ENCODE measurements at places on chromosomes 1 and 21. TPM values are rescaled to one million over a fixed set of nuclear protein-coding genes. Genes with fewer than 3 reads are reported as not detected.
A peak's percentile ranks its signal among the peaks of the same experiment; 100 is the strongest.

TTC39A gene
- 10.7 TPM for total RNA-seq

PLPPR5 gene
- not detected for total RNA-seq

DNA sequence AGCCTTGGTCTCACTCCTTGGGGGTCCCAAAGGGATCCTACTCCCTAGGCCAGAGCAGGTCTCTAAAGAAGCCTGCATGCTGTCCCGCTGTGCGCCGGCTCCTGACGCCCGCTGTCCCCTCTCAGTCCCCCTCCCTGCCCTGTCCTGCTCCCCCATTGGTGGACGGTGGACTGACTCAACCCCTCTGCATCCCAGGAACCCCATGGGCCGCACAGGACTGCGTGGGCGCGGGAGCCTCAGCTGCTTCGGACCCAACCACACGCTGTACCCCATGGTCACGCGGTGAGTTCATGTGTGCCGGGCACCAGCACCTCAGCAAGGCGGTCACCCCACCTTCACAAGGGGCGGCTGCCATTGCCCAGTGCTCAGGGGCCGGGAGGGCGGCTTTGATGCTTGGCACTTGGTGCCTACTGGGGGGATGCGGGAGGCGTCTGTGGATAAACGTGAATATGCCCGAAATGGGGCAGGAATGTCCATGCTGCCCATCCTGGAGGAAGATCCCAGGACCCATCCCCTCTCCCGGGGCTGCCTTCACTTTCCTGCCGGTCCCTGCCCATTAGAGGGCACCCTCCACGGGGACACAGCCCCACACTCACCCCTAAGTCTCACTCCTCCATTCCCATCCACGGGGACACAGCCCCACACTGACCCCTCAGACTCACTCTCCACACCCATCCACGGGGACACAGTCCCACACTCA is 20.2 kb upstream of the LRRC3 start:
- no peak overlapping the region for H3K4me3 ChIP-seq
- no peaks in the 10 kb centered on the region for H3K36me3 ChIP-seq
- no peak overlapping the region for H3K27ac ChIP-seq
- peak; percentile 12 for DNase-seq
- no peaks in the 10 kb centered on the region for H3K27me3 ChIP-seq
- H3K4me1 ChIP-seq: no peaks in the 10 kb centered on the region

DNA sequence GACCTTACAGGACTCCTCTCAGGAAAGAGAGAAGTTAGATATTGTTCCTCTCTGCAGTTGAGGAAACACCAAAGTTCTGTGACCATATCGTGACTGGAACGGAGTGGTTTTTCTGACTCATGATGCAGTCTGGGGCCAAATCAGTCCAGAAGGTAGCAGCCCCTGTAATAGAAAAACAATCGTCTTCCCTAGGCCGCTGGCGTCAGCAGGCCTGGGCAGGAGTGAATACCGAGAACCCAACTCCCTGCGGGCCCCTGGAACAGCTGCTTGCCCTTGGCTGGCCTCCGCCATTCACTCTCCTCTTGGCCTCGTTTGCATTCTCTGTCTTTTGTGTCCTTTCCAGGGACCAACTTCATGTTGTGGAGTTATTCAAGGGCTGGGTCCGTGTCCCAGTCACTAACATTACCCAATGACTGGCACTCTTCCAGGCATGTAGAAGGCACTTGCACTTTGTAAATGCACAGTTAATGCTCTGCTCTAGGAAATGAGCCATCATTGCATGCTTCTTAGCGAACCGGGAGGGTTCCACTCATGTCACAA is 10.9 kb upstream of the CD101 start:
- no peaks in the 10 kb centered on the region for H3K27me3 ChIP-seq
- H3K4me1 ChIP-seq: no peaks in the 10 kb centered on the region
- H3K36me3 ChIP-seq: no peaks in the 10 kb centered on the region
- no peak overlapping the region for H3K4me3 ChIP-seq
- no peak overlapping the region for H3K27ac ChIP-seq
- DNase-seq: no peak

DNA sequence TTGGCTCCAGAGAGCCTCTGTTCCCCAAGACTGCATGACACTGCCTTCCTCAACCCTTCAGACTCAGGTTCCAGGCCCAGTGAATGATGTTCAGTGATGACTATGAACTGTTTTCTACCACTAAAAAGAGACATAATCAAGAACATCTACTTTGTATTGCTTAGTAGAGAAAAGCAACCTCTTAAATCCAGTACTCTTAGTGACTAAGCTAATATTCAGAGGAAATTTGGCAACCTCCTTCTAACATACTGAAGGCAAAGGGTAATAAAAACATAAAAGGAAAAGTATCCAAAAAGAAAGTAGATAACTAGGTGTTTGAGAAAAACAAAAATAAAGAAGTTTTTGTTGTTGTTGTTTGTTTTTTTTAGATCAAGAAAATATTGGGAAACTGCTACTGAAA is 153.3 kb upstream of the RUNX1 start:
- H3K27me3 ChIP-seq: no peaks in the 10 kb centered on the region
- H3K4me1 ChIP-seq: peaks cover 15% of the 10 kb centered on the region
- DNase-seq: no peak
- no peak overlapping the region for H3K4me3 ChIP-seq
- no peak overlapping the region for H3K27ac ChIP-seq

- H3K36me3 ChIP-seq: no peaks in the 10 kb centered on the region
- H3K27me3 ChIP-seq: no peaks in the 10 kb centered on the region
- no peak overlapping the region for H3K27ac ChIP-seq
- peaks cover 15% of the 10 kb centered on the region for H3K4me1 ChIP-seq
- DNase-seq: no peak
These were observed 458.7 kb upstream of the ADAMTS5 start for GRCh38 chr21:27425574-27425973.

DNA sequence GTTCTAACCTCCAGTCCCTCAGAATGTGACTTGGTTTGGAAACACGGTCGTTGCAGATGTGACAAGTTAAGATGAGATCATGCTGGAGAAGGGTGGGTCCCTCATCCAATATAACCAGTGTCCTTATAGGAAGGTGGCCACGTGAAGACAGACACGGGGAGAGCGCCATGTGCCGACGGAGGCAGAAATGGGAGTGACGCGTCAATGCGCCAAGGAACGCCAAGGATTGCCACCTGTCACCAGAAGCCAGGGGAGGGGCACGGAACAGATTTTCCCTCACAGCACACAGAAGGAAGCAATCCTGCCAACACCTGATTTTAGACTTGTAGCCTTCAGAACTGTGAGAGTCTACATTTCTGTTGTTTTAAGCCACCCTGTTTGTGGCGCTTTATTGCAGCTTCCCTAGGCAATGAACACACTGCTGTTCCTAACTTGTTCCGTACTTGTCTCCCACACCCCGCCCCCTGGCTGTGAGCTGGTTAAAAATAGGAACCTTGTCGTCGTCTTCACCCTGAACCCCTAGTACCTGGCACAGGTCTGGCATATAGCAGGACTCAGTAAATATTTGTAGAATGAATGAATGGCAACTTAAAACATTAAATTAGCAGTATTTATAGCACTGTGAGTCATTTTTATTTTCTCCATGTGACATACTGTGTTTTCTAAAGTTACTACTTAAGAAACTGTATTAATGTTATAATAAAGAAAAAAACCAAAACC is 14.2 kb downstream of the RIMS3 start:
- DNase-seq: no peak
- no peak overlapping the region for H3K27ac ChIP-seq
- H3K4me3 ChIP-seq: no peak overlapping the region
- no peaks in the 10 kb centered on the region for H3K27me3 ChIP-seq
- H3K4me1 ChIP-seq: no peaks in the 10 kb centered on the region

- no peaks in the 10 kb centered on the region for H3K36me3 ChIP-seq
- DNase-seq: no peak
- no peak overlapping the region for H3K4me3 ChIP-seq
- peaks cover 3% of the 10 kb centered on the region for H3K4me1 ChIP-seq
These were observed 99.0 kb upstream of the WLS start for GRCh38 chr1:68331117-68331865.

- DNase-seq: no peak
- H3K36me3 ChIP-seq: no peaks in the 10 kb centered on the region
- no peaks in the 10 kb centered on the region for H3K4me1 ChIP-seq
- H3K4me3 ChIP-seq: no peak overlapping the region
- H3K27ac ChIP-seq: no peak overlapping the region
- H3K27me3 ChIP-seq: no peaks in the 10 kb centered on the region
These were observed 155.6 kb upstream of the KLHDC7A start for GRCh38 chr1:18325136-18325535.

DNA sequence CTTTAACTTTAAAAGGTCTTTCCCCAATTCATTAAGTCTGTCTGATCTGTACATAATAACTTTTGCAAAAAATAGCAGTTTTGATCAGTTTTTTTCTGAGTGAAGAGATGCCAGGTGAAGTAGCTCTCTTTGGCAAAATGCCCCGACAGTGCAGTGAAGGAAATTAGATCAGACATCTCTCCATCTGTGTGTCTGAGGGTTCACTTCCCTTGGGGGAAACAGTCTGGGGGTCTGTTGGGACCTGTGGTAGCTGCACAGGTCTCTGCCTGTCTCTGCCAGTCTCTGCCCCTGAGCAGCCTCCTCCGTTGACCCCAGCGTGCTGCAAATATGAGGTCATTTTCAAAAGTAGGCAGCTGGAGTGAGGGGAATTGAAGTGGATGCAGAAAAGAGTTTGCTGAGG is 54.5 kb downstream of the TBCE start:
- DNase-seq: no peak
- H3K4me3 ChIP-seq: no peak overlapping the region

DNA sequence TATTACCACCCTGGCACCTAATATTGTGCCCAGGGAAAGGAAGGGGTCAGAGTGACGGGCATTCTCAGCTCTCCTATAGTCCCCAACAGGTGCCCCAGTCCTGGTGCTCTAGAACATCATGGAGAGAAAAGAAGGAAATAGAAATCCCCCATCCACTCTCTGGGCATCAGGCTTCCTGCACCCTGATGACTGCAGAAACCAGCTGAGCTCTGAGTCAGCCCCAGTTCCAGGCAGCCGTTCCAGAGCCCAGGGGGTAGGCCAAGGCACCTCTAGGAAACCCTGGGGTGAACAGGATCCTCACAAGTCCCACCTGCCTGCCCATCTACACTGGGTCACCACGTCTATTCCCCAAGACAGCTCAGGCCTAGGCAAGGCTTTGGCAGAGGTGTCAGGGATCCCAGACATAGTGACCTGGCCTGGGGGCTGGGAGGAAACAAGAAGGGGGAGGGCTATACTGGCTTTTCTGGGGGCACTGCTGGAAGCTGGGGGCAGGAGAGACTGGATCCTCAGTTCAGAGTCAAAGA is 709 bp downstream of the NECTIN4 start:
- H3K4me3 ChIP-seq: no peak overlapping the region
- no peak for DNase-seq
- H3K36me3 ChIP-seq: no peaks in the 10 kb centered on the region
- no peaks in the 10 kb centered on the region for H3K27me3 ChIP-seq

DNA sequence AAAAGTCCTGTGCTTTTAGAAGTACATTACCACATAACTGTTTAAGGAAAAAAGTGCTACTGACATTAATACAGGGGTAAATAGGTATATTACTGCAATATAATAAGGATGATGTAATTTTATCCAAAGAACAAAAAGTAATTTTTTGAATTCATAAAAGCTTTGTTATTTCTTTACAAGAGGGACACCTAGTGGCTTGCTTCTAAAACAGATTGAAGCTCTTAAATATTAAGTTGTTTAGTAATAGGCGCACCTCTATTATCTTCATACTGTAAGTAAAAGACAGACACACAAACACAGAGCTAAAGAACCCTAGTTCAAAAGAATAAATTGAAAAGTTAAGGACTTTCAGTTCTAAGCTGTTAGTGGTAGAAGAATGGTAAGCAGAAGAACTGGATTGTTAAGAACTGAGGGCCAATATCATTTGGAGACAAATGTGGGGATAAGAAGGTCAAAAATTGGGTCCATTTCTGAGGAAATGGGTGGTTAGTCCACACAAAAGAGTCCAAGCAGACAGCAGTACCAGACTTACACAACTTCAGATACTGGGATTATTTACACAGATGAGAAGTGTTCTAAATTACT is 15.4 kb downstream of the ZNHIT6 start:
- no peak overlapping the region for H3K27ac ChIP-seq
- no peak for DNase-seq
- H3K4me1 ChIP-seq: no peaks in the 10 kb centered on the region
- no peaks in the 10 kb centered on the region for H3K27me3 ChIP-seq

- no peak overlapping the region for H3K4me3 ChIP-seq
- DNase-seq: no peak
- H3K4me1 ChIP-seq: peaks cover 4% of the 10 kb centered on the region
These were observed 374.9 kb upstream of the CAMK1G start for GRCh38 chr1:209208648-209209047.

GRCh38 chr1:119747451-119747850 is 21.3 kb downstream of the HMGCS2 start:
- no peak overlapping the region for H3K4me3 ChIP-seq
- H3K27ac ChIP-seq: no peak overlapping the region
- peak; percentile 53 for DNase-seq
- H3K4me1 ChIP-seq: peaks cover 9% of the 10 kb centered on the region

- no peaks in the 10 kb centered on the region for H3K4me1 ChIP-seq
- no peak overlapping the region for H3K27ac ChIP-seq
- DNase-seq: no peak
- no peaks in the 10 kb centered on the region for H3K27me3 ChIP-seq
- H3K36me3 ChIP-seq: no peaks in the 10 kb centered on the region
- no peak overlapping the region for H3K4me3 ChIP-seq
These were observed 140.8 kb downstream of the DSCAM start for GRCh38 chr21:40706176-40706575.

DNA sequence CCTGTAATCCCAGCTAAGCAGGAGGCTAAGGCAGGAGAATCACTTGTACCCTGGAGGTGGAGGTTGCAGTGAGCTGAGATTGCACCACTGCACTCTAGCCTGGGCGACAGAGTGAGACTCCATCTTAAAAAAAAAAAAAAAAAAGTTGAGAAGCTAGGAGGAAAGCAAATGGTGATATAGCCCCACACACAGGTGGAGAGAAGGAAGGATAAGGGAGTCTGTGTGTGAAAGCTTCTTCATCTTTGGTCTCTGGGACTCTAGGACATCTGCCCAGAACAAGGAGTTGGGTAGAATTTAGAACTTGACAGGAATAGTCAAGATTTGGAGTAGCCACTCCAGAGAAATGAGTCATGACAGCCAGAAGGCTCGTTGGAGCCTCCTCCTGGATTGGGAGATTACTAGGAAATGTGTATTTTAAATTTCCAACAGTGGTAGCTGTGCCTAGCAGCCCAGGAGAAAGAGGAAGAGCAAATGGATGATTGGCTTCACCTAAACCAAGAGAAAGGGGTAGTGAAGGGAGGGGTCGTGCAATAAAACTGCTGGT is 19.9 kb downstream of the NPL start:
- H3K4me3 ChIP-seq: no peak overlapping the region
- no peaks in the 10 kb centered on the region for H3K36me3 ChIP-seq
- no peaks in the 10 kb centered on the region for H3K27me3 ChIP-seq
- no peak for DNase-seq
- H3K4me1 ChIP-seq: no peaks in the 10 kb centered on the region

Measured in ovary (tissue), 10 donors.